ENCODE measurements at places on chromosomes 3 and 15. TPM values are rescaled to one million over a fixed set of nuclear protein-coding genes. Genes with fewer than 3 reads are reported as not detected.

The PIERCE2 gene
- polyA plus RNA-seq = not detected

The NT5DC2 gene
- 0.81 TPM for polyA plus RNA-seq

The KBTBD12 gene
- polyA plus RNA-seq = not detected

The PCBP4 gene
- polyA plus RNA-seq = 13.7 TPM

The MAGEL2 gene
- not detected for polyA plus RNA-seq

The CSPG4 gene
- not detected for polyA plus RNA-seq

The HDDC3 gene
- polyA plus RNA-seq = 30.8 TPM

The METTL6 gene
- 16.1 TPM for polyA plus RNA-seq

The GOLGA8H gene
- not detected for polyA plus RNA-seq

The GOLGA6L4 gene
- not detected for polyA plus RNA-seq

The LINS1 gene
- polyA plus RNA-seq = 55.8 TPM

The STRIT1 gene
- not detected for polyA plus RNA-seq

The WNT5A gene
- polyA plus RNA-seq = not detected

The ARRDC4 gene
- not detected for polyA plus RNA-seq

The ACKR4 gene
- polyA plus RNA-seq = not detected

The SERPINI1 gene
- 17.4 TPM for polyA plus RNA-seq

The CLDN16 gene
- polyA plus RNA-seq = not detected

The FBXO40 gene
- 0.24 TPM for polyA plus RNA-seq

The SPINT1 gene
- 1.9 TPM for polyA plus RNA-seq

The INAFM2 gene
- polyA plus RNA-seq = 0.67 TPM

The TUSC7 gene
- not detected for polyA plus RNA-seq

The FBXO45 gene
- polyA plus RNA-seq = 5.6 TPM

The ADCY5 gene
- polyA plus RNA-seq = 0.15 TPM

The SLMAP gene
- 17.7 TPM for polyA plus RNA-seq

The CLDN18 gene
- polyA plus RNA-seq = not detected

The CEMIP gene
- polyA plus RNA-seq = not detected

The GOLGA6L25 gene
- not detected for polyA plus RNA-seq

The PRC1 gene
- polyA plus RNA-seq = 9.8 TPM

The NUTM1 gene
- not detected for polyA plus RNA-seq

The TRIM42 gene
- not detected for polyA plus RNA-seq

The SYNM gene
- not detected for polyA plus RNA-seq

The MOBP gene
- not detected for polyA plus RNA-seq

The ZNF502 gene
- 1.3 TPM for polyA plus RNA-seq

The PIF1 gene
- polyA plus RNA-seq = not detected

The CHST13 gene
- polyA plus RNA-seq = not detected

The MME gene
- not detected for polyA plus RNA-seq

The SLC12A1 gene
- polyA plus RNA-seq = not detected

The WDR82 gene
- 85.9 TPM for polyA plus RNA-seq

The IGSF11 gene
- polyA plus RNA-seq = not detected

The CHST2 gene
- polyA plus RNA-seq = 6.0 TPM

The GNB4 gene
- 0.89 TPM for polyA plus RNA-seq

The KBTBD13 gene
- not detected for polyA plus RNA-seq

The ITGA11 gene
- 0.05 TPM for polyA plus RNA-seq

The DPH3 gene
- 23.1 TPM for polyA plus RNA-seq

The ZNF80 gene
- polyA plus RNA-seq = 6.4 TPM

The PLOD2 gene
- not detected for polyA plus RNA-seq

The CIB2 gene
- 2.7 TPM for polyA plus RNA-seq

The CCK gene
- not detected for polyA plus RNA-seq

The ANKUB1 gene
- not detected for polyA plus RNA-seq

The CKMT1A gene
- not detected for polyA plus RNA-seq

The DUOX2 gene
- polyA plus RNA-seq = not detected

The EPHB3 gene
- polyA plus RNA-seq = not detected

The ADAMTSL3 gene
- polyA plus RNA-seq = not detected

The TRAK1 gene
- 2.7 TPM for polyA plus RNA-seq

The ZNF860 gene
- polyA plus RNA-seq = not detected

The SLC24A5 gene
- polyA plus RNA-seq = not detected

The CELF6 gene
- 0.14 TPM for polyA plus RNA-seq

The ADAMTS17 gene
- polyA plus RNA-seq = not detected

The C3orf62 gene
- polyA plus RNA-seq = 0.79 TPM

All from CD4-positive, CD25-positive, alpha-beta regulatory T cell (primary cell).